CD4-positive, alpha-beta T cell treated with Interleukin-4 for 4 hours (primary cell): ENCODE measurements at places on chromosomes 6 and 20.

DNA sequence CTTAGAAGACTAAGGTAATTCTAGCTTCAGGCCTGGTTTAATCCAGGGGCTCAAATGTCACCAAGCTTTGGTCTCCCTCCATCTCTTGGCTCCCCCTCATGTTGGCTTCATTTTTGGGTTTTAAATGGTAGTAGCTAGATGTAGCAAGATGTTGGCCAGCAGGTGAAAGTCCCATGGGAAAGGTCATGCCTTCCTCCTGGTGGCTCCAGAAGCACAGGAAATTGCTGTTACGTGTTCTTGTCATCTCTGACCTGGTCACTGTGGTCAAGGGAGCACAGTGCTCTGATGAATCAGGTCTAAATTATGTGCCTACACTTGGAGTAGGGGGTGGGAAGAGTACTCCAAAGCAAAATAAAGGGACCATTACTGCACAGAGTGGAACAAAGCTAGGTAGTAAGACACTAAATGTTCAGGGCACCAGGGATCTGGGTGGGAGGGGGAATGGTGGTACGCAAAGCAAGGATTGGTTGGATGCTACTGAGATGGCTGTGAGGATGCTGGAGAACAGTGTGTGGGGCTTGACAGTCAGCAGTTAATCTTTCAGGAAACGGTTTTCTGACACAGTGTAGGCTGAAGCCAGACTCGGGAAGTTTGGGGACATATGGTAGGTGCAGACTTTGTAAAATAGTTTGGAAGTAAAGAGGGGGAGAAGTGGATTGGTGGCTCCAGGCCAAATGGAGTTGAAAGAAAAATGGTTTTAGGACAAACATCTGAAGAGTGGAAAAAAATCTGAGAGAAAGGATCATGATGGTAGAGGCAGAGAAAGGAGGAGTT, 30.1 kb downstream of the CDS2 start:
- DNase-seq, result no peak

DNA sequence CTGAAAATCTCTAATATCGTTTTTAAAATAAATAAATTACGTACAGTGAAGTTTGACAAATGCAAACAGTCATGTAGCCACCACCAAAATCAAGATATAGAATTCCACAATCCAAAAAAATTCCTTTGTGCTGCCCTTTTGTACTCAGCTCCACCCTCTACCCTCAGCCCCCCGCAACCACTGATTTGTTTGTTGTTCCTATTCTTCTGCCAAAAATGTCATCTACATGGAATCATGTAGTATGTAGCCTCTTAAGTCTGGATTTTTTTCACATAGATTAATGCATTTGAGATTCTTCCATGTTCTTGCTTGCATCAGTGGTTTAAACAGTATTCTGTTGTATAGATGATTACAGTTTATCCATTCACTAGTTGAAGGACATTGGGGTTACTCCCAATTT, 8.5 kb upstream of the REPS1 start:
- DNase-seq, result no peak

DNA sequence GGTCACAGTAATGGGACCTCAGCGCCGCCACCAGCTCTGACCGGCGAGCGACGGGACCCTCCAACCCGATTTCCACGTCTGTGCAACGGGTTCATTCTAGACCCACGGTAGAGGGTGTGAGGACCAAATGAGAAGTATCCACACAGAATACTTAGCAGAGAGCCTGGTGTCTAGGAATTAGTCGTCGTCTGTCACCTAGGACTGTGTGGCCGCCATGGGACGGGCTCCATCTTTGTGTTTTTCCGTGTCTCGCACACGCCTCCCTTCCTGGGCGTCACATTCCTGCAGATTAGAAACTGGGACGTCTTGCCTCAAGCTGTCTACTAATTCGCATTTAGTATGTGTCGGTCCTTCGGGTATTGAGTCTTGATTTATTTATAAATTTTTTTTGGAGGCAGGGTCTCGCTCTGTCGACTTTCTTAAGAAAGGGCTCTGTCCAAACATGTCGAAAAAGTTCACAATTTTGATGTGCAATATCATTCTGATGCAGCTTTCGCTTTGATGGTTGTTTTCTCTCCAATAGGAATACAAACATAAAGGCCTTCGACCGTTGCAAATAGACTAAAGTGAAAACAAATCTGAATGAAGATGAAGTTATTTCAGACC, 563 bp downstream of the MGME1 start:
- DNase-seq, result peak; percentile 40

GRCh38 chr6:96227135-96227534, 211.4 kb downstream of the FUT9 start:
- DNase-seq, result no peak

- DNase-seq, result no peak
Observed at GRCh38 chr20:20765696-20766365, 53.4 kb upstream of the RALGAPA2 start.

- DNase-seq, result no peak
Observed at GRCh38 chr20:11880680-11881079, 37.0 kb upstream of the BTBD3 start.

GRCh38 chr6:36938536-36938935, 16.0 kb upstream of the PI16 start:
- DNase-seq, result no peak

DNA sequence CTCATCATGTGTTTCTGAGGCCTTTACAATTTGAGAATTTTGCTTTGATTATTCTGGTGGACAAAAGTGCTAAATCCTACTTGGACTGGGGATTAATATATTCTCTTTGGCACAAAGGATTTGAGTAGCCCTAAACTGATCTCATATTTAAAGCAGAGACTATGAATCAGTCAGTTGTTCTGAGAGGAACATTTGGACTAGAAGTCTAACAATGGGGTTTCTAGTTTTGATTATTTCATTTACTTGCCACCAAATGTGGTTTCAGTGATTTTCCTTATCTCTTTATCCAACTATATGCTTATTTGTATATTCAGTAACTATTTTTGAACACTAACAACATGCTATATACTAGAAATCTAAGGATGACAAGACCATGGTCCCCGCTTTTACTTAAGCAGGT, 81.4 kb downstream of the PDE10A start:
- DNase-seq, result no peak
